Lung microvascular endothelial cell (primary cell): ENCODE measurements at places on chromosomes 4 and X.

GRCh38 chrX:152930516-152930915 lies 32.6 kb downstream of the ZNF185 start:
- DNase-seq, result no peak

GRCh38 chrX:101442085-101442484 lies 34.1 kb downstream of the HNRNPH2 start:
- DNase-seq, result no peak

DNA sequence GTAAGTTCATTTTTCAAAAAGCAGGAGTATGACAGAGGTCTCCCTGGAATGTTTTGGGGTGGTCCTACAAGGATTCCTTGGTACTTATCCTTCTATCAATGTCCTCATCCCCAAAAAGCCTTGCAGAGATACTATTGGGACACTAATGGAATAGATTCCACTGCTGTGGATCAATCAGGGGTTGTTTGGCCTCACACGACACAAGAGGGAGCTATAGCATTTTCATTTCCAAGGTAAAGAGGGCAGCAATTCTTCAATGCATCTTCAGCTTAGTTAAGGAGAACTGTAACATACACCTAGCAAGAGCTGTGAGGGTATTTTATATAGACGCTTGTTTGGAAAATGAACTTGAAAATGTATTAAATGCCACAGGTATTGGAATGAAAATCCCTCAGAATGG lies 50.9 kb downstream of the USP26 start:
- DNase-seq, result no peak

DNA sequence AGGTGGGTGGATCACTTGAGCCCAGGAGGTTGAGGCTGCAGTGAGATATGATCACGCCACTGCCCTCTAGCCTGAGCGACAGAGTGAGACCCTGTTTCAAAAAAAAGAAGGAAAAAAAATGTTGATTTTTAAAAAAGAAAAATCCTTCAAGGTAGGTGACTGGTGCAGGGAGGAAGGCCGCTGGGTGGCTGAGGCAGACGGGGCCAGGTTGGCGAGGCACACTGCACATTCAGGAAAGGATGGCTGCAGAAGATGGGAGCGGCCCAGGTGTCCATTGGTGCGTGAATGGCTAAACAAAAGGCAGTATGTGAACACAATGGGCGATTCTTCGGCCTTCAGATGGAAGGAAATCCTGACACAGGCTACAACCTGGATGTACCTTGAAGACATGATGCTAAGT lies 30.4 kb downstream of the DCTD start:
- DNase-seq, result no peak

DNA sequence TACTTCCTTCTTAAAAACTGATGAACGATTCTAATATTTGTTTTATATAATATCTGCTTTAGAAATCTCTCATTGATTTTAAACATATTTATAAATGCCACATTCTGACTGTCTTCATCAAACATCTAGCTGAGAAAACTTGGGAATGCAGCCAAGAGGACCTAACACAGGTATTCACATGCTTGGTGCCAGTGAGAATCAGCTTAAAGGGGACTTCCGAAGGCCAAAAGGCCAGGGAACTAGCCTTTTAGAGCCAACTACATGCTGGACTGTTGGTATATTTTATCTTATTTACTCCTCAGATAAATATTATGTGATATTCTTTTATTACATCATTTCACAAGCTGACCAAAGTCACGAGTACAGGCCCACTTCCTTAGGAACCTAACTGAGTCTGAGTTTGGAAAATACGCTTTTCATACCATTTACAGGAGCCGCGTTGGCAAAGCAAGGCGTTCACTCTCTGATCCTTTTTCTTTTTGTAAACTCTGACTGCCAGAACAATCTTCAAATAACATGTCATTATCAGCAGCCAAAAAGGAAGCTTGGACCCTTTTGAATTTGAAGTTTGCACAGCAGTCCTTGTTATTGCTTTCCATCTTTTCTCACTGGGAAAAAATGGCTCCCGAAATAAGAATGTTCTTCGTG lies 41.1 kb upstream of the PDLIM3 start:
- no peak for DNase-seq

DNA sequence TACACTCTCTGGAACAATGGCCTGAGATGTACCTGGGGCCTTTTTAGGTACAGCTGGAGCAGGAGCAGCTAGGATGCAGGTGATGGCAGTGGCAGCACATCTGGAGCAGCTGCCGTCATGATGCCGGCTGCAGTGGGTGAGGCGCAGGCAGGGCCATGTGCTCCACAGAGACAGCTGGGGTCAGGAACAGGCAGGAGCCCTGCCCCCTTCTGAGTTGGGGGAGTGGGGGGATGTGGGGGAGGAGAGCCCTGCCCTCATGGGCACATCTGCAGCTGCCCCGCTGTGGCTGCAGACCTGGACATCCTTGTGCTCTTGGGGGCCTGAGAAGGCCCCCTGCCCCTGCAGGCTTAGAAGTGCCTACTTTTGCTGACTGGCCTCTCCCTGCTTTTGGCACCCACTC lies 352.8 kb upstream of the PABPC5 start:
- DNase-seq, result no peak

- no peak for DNase-seq
Observed at GRCh38 chr4:153204728-153205648, 745 bp downstream of the TRIM2 start.

DNA sequence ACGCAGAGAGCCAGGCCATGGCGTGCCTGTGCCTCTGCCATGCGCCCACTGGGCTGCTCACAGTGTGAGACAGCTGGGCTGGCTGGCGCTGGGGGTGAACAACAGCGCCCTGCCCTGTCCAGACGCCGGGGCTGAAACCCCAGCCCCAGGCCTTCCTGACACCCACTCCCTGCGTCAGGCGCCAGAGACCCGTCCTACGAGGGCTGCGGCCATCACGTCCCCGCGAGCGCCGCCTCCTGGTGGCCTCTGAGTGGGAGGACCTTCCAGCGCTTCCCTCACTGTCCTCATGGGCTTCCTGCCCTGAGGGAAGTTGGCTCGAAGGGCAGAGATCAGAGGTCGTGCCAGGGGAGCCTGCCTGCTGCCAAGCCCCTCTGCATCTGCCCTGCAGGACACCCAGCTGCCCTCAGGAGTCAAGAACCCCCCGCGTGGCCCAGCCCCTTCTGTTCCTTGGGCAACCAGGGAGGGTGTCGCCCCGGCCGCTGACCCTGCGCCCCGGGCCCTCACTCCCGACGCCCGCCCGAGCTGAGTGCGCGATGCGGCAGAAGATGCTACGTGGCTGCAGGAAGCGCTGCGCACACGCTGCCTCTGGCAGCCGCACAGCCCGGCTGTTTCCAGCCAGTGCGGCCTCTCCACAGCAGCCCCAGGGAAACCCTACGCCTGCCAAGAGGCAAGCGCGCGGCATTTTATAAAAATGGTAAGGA lies 16.2 kb downstream of the NELFA start:
- peak; percentile 12 for DNase-seq

GRCh38 chrX:11724122-11725017 lies 33.7 kb upstream of the MSL3 start:
- peak; percentile 50 for DNase-seq

DNA sequence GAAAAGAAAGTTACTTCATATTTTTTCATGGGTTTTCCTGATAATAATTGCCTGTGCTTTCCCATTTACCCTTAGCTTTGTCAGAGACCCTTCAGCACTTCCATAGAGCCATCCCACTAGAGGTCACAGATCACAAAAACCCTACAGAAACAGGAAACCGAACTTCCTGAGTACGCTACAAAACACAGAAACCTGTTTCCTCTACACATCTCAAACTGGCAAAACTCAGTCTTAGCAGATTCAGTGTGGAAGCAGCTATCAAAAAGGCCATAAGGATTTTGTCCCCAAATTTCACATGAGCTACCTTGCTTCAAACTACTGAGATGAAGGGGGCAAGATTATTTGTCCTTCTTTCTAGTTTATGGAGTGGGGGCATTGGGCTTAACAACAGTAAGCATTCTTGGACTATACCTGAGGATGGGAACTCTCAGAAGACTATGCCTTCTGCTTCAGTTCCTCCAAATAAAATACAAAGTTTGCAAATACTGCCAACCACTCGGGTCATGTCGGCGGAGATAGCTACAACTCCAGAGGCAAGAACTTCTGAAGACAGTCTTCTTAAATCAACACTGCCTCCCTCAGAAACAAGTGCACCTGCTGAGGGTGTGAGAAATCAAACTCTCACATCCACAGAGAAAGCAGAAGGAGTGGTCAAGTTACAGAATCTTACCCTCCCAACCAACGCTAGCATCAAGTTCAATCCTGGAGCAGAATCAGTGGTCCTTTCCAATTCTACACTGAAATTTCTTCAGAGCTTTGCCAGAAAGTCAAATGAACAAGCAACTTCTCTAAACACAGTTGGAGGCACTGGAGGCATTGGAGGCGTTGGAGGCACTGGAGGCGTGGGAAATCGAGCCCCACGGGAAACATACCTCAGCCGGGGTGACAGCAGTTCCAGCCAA lies at the start of gene MMRN1:
Gene MMRN1 (plus strand): TSS at position 206 of the 902 bp plus-strand sequence. CDS start 118 bp downstream, at position 324.
- peak; percentile 82 for DNase-seq

GRCh38 chrX:70525733-70526132 lies 81.1 kb downstream of the DLG3 start:
- DNase-seq, result no peak

DNA sequence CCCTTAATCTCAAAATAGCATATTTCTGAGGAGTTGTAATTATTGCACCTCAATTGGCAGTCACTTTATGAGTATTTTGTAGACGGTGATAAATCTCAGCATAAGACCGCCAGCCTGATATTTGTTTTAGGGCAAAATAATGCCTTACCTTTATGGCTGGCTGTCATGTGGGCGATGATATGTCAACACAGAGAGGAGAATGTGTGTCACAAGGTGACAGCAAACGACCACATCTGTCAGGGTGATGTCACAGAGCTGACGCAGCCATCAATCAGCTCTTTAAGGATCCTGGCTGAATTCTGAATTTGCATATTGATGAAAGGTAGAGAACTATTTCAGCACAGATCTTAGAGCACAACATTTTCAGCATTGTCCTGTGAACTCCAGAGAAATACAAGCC lies 209.7 kb downstream of the CEP135 start:
- no peak for DNase-seq
